ENCODE measurements at places on chromosomes 11 and 22.

GRCh38 chr22:37340331-37341262, 58.3 kb downstream of the CYTH4 start:
- no peak for DNase-seq

DNA sequence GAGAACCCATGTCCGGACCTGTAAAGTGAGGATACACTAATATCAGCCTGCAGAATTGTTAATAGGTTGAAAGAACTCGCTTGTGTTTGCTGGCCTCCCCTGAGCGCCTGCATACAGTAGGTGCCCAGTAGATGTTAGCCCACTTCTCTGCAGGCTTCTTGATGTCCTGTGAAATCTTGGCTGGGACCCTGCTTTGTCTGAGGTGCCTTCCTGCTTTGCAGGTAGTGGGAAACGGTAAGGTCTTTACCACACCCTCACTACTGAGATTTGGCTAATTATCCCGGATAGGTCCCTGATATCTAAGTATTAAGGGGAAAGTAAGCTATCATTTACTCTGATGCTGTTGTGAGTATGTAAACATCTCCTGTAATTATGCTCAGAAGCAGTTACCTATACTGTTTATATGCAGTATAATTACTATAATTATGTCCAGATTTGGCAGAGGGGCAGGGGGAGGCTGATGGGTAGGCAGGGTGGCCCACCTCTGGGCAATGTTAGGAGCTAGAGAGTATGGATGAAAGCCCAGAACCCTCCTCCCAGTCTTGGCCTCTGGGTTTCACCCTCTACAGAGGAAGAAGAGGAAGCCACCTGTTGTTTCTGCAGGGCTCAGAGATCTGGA, 1.2 kb upstream of the ARRB1 start:
- DNase-seq = no peak

- no peak for DNase-seq
Measured at GRCh38 chr11:66046901-66047300, 2.1 kb downstream of the GAL3ST3 start.

GRCh38 chr11:119850822-119851409, 121.9 kb upstream of the NECTIN1 start:
- no peak for DNase-seq

DNA sequence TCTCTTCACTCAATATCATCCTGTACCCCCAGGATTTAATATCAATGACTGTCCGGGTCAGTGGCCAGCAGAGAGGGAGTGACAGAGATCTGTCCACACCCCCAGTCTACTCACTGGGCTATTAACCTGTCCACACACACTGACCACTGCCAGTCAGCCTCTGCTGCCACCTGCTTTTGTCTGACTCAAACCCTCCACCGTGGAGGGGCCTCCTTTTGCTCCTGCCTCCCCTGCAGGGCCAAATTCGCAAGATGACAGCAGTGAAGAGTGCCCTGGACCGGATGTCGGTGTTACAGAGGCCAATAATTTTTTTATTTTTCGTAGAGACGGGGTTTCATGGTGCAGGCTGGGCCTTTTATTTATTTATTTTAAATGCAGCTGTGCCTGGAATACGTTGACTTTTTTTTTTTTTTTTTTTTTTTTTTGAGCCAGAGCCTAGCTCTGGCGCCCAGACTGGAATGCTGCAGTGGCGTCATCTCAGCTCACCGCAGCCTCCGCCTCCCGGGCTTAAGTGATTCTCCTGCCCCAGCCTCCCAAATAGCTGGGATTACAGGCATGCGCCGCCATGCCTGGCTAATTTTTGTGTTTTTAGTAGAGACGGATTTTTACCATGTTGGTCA, 5.1 kb downstream of the PDXP start:
- no peak for DNase-seq

- DNase-seq = peak; percentile 84
Measured at GRCh38 chr22:37051391-37052385, at the start of gene KCTD17. Gene KCTD17, plus strand, starts transcription at chr22:37051742. Its CDS starts 19 bp downstream, at chr22:37051761.

- no peak for DNase-seq
Measured at GRCh38 chr11:86574493-86575207, 97.8 kb downstream of the ME3 start.

DNA sequence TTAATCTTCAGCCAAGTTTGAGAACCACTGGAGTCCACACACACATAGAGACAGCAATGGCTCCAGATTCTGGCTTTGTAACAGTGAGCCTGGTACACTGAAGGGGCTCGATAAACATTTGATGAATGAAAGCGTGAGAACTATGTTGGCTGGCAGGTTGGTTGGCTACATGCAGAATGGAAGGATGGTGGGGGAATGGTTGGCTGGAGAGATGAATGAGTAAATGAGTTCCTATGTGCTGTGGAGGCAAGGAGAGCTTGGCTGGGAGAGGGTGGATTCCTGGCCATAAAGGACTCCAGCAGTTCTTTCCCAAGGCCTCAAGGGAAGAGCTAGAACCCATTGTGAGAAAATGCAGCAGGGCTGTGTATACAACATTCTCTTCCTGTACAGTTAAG, 168.0 kb upstream of the NECTIN1 start:
- DNase-seq = no peak

DNA sequence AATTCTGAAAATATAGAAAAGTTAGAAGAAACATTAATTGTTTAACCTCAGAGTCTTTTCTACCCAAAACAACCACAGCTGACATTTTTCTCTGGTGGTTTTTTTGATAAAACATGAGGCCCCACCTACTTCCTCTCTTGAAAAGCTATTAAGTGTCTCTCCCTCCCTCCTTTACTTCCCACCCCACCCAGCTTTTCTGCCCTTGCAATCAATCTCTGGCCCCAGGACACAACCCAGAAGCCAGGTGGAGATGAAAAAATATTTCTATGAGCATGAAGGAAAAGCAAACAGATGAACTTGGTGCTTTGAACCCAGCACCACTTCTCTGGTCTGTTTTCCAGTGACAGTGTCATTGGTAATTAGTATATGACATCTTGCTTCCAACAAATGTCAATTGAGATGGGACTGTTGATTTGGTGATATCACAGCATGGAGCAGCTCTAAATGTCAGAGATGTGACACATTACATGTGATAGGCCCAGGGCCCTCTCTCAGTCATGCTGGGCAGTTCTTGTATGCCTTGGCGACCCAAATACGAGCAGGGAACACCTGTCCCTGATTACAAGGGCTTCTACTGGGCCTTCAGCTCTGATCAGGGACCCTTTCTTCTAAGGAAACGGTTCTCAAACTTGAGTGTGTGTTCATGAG, 23.9 kb upstream of the TMPRSS13 start:
- DNase-seq = no peak

DNA sequence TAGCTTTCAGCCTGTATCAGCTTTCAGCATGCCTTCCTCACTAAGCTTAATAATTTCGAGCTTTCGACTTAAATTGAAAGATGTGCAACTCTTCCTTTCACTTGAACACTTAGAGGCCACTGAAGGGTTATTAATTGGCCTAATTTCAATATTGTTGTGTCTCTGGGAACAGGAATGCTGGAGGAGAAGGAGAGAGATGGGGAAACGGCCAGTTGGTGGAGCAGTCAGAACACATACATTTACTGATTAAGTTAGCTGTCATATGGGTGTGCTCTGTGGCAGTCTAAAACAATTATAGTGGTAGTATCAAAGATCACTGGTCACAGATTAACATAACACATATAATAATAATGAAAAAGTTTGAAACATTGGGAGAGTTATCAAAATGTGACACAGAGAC, 106.2 kb downstream of the LRRC32 start:
- DNase-seq = no peak

GRCh38 chr11:13763341-13763740, 94.9 kb downstream of the FAR1 start:
- no peak for DNase-seq

DNA sequence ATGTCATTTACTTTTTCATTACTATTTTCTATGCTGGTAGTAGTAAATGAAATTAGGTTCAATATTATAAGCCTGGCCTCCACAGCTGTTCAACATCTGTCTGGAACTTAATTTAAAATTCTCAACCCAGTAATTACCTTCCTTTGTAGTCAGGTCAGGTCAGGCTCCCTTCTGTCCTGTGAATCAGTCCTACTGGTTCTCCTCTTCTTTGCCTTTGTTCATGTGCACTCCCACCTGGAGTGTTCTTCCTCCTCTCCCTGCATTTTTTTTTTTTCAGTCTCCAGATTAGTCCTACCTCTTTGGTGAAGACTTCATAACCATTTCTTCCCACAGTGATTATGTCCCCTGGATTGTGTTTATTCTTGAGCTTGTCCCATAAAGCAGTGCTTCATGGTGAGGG, 67.9 kb downstream of the DKK3 start:
- no peak for DNase-seq

DNA sequence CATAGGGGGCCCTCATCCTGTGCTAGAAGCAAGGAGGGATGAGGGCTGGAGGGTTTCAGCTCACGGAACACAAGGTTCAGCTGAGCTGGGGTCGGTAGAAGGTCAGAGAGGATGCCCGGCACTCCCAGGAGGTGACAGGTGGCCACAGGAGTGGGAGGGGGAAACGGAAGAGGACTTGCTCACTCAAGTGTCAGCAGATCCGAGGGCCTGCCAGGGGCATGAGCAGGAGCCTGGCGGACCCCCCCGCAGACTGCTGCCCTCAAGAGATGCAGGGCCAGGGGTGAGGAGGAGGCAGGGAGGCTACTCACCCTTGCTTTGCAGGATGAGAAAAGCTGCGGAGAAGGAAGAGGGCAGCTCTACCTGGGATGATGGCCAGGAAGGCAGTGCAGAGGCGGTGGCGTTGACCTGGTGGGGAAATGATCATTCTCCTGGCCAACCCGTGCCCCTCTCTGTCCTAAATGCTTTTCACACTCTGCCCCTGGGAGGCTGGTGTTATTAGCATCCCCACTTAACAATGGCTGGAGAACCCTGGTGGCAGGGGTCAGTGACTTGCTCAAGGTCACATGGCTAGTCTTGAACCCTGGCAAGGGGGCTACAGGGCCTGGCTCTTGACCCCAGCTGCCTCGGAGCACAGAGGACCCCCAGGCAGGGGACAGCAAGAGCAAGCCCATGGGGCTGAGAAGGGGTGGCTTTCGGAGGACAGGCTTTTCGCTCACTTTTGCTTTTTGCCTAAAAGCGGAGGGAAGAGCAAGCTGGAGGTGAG, 30.1 kb upstream of the CSNK1E start:
- no peak for DNase-seq

- DNase-seq = no peak
Measured at GRCh38 chr11:67780056-67780455, 105.6 kb upstream of the ALDH3B2 start.

DNA sequence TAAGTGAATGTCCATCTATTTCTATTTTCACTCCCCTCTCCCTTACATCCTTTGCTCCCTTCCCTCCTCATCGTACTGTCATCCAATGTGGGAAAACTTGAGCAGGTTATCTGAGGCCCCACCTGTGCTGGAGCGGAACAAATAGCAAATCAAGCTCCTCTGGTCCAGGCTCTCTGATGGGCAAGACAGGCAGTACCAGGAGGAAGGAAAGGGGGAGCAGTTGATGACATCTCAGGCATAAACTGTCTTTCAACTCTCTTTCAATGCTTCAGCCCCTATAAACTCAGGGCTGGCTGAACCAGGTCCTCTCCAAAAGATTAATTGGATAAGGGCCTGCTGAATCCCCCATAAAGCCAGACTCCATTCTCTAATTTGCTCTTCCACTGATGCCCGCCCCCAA, 1.5 kb upstream of the CCKBR start:
- no peak for DNase-seq

GRCh38 chr11:823441-824291, 4.1 kb upstream of the CRACR2B start:
- no peak for DNase-seq

GRCh38 chr22:48118654-48119053, 1356.2 kb downstream of the TBC1D22A start:
- no peak for DNase-seq

DNA sequence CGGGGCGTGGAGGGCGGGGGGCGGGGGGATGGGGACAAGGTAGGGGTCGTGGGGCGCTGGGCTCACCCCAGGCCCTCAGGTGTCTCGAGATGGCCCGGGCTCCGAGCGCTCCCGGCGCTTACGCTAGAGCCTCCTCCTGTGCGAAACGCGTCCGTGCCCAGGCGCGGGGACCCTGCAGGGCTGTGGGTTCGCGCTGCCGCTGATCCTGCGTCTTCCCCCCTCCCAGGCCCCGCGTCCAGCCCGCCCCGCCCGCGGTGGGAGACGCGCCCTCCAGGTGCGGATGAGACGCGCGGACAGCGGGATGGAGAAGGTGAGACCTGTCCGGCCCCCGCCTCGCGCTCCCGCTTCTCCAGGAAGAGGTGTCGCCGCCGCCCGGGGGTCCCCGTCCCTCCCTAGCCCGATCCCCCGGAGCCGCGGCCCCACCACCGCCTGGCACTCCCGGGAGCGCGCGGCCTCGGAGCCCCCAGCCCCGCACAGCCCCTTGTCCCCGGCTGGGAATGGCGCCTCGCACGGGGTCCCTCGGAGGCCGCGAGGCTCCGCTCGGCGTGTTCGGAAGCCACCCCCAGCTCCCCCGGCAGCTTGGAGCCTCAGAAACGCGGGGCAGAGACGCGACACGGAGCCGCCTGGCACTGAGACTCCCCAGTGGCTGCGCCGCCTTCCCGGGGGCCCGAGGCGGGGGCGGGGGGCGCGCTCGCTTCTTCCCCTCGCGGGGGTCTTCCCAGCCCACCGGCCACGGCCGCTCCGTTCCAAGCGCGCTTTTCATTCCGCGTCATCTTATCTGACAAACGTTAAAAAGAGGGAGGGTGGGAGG, 27.6 kb upstream of the TOLLIP start:
- DNase-seq = no peak

DNA sequence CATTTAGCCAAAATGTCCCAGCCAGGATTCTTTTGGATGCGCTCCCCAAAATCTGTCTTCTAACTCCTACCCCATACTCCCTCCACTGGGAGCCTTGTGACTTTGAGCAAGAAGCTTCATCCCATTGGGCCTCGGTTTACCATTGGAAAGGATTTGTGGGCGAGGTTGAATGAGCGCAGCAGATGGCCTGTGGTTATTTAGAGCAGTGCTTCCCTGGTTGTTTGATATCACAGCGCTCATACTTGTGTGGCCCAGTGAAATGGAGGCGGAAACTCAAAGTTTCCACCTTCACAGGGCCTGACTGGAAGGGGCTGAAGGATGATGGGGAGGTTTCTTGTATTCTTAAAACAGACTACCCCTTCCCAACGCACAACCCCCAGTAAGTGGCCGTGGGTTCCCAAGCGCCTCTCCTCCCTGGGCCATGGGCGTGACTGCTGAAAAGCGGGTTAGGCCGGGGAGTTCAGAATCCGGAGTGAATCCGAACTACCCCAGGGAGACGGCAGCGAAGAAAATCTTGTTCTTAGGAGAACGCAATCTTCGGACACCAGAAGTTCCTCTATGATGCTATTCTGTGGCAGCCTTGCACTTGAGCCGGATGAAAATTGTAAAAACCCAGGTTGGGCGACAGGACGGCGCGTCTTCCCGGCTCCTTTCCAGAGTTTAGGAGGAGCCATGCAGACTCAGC, 1.2 kb upstream of the ATF4 start:
- DNase-seq = no peak

DNA sequence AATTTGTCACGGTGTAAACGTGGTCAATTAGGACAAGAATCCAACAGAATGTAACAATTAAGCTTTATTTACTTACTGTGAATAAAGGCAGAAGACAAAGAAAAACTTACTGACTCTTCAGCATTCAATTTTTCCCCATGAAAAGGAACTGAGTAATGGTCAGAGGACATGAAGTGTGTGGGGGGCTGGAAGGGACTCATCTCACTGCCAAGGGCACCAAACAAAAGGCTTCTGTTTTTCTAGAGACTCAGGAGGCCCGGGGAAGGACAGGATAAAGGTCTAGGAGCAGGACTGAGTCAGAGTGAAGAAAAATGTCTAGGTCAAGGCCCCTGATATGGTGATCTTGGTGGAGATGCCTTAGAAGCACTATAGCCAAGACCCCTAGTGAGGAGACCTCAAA, 564.2 kb upstream of the ANO5 start:
- no peak for DNase-seq
